ENCODE measurements at places on chromosomes 11 and 22. TPM values are rescaled to one million over a fixed set of nuclear protein-coding genes. Genes with fewer than 3 reads are reported as not detected.

The MAFF gene
- 6.0 TPM for total RNA-seq

The SC5D gene
- 55.9 TPM for total RNA-seq

The OR4C16 gene
- total RNA-seq = not detected

The SDF2L1 gene
- 19.3 TPM for total RNA-seq

The FIBIN gene
- total RNA-seq = 14.7 TPM

The WNT7B gene
- 0.23 TPM for total RNA-seq

The EED gene
- total RNA-seq = 42.9 TPM

The OR52H1 gene
- 0.51 TPM for total RNA-seq

The PRG3 gene
- not detected for total RNA-seq

The KDM4D gene
- 2.6 TPM for total RNA-seq

The MS4A1 gene
- 0.53 TPM for total RNA-seq

The OR8G5 gene
- total RNA-seq = not detected

The TRIM77 gene
- not detected for total RNA-seq

GRCh38 chr11:255176-255575, 18.4 kb downstream of the PSMD13 start:
- ATAC-seq = no peak

- no peak for ATAC-seq
Measured at GRCh38 chr11:115311949-115312348, 192.3 kb downstream of the CADM1 start.

GRCh38 chr11:131037873-131038272, 121.6 kb upstream of the SNX19 start:
- ATAC-seq = no peak

GRCh38 chr11:73012121-73012863, 129.8 kb downstream of the FCHSD2 start:
- no peak for ATAC-seq

DNA sequence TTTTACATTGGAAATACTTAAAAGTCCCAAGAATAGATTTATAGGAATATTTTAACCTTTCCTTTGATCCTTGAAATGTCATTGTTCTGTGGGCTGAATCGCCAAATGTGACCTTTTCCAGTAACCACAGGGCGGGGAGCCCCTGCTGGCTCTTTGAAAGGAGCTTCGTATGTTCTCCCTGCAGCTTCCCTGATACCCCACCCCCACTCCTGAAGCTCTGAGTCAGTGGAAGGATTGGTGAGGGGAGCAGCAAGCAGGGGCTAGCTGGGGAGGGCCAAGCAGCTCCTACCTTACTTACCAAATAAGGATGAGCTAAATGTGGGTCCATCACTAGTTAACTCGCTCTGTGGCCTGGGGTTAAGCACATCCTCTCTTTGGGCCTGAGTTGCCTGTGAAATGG, 87.7 kb downstream of the CHST1 start:
- no peak for ATAC-seq

- no peak for ATAC-seq
Measured at GRCh38 chr11:66619080-66619554, 2.7 kb downstream of the RBM14 start.

DNA sequence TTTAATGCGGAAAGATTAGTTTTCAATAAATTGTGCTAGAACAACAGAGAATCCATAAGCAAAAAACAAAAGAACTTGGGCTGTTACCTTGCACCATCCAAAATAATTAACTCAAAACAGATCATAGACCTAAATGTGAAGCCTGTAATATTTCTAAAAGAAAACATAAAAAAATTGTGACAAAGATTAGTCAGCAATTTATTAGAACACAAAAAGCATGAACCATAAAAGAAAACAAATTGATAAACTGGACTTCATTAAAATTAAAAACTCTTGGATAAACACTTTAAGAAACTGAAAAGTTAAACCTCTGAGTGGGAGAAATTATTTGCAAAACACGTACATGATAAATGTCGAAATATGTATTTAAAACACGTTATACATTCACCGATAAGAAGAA, 21.5 kb downstream of the DDI1 start:
- ATAC-seq = no peak

- no peak for ATAC-seq
Measured at GRCh38 chr11:127986073-127986472, 601.3 kb downstream of the ETS1 start.

- ATAC-seq = no peak
Measured at GRCh38 chr11:103364687-103365086, 255.5 kb downstream of the DYNC2H1 start.

GRCh38 chr11:57421805-57422204, 5.1 kb downstream of the SLC43A3 start:
- ATAC-seq = no peak

- no peak for ATAC-seq
Measured at GRCh38 chr11:19956228-19956627, 204.0 kb downstream of the DBX1 start.

GRCh38 chr22:37161443-37161842, 11.7 kb upstream of the IL2RB start:
- ATAC-seq = peak; percentile 23

DNA sequence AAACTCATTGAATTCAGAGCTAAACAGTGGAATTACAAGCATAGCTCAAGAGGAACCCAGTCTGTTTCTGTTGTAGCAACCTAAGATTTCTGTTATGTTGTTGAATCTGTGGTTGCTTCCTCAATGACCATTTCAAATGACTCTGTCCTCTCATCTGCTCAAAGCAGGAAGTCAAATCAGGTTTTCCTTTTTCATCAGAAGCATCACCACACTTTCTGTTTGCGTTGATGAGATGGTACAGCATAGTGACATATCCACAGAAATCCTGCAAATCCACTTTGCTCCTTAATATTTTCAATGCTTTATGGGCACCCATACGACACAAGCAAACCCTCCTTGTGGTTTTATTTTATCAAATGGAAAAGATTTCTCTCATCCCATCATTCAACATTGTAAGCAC, 12.6 kb upstream of the UCP2 start:
- ATAC-seq = no peak

DNA sequence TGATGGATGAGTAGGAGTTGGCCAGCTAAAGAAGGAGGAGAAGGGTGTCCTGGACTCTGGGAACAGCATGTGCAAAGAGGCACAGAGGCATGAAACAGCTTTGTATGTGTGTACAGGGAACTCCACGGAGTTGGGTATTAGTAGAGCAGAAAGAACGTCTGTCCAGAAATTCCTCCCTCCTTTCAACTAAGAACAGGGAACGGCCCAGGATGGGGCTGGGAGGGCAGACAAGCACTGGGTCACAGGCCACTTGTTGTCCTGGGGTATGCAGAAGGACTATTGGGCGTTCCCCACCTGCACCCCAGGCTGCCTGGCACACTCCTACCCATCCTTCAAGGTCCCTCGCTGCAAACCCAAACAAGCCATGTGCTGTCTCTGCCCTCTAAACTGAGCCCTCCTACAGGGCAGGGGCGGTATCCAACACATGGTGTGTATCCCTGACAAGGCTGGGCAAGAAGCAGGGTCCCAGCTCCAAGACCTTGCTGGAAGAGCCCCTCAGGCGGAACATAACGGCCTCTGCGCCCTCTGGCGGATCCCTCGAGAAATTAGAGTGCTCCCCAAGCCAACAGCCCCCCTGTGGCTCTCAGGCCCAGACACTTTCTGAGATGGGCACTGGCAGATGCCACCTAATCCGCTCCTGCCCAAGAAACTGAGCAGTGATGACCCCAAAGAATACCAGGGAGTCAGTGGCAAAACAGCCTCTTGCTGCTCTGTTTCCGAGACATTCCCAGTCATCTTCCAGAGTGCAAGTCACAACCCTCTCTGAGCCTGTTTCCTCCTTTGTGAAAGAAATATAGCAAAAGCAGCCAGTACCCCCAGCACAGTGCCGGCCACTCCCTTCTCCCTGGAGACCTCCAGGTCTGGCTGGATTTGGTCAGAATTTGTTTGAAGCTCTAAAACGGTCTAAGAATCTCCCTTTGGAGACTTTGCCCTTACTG, 1.6 kb upstream of the ELFN2 start:
- ATAC-seq = peak; percentile 8

GRCh38 chr22:19571207-19571795, 47.1 kb upstream of the CLDN5 start:
- no peak for ATAC-seq

GRCh38 chr11:120708511-120709183, 197.1 kb downstream of the GRIK4 start:
- no peak for ATAC-seq

GRCh38 chr22:36928786-36929535, 15.5 kb downstream of the CSF2RB start:
- ATAC-seq = no peak

GRCh38 chr11:29328961-29329441, 687.8 kb downstream of the KCNA4 start:
- peak; percentile 79 for ATAC-seq

GRCh38 chr22:44534335-44534734, 36.3 kb upstream of the RTL6 start:
- ATAC-seq = no peak

DNA sequence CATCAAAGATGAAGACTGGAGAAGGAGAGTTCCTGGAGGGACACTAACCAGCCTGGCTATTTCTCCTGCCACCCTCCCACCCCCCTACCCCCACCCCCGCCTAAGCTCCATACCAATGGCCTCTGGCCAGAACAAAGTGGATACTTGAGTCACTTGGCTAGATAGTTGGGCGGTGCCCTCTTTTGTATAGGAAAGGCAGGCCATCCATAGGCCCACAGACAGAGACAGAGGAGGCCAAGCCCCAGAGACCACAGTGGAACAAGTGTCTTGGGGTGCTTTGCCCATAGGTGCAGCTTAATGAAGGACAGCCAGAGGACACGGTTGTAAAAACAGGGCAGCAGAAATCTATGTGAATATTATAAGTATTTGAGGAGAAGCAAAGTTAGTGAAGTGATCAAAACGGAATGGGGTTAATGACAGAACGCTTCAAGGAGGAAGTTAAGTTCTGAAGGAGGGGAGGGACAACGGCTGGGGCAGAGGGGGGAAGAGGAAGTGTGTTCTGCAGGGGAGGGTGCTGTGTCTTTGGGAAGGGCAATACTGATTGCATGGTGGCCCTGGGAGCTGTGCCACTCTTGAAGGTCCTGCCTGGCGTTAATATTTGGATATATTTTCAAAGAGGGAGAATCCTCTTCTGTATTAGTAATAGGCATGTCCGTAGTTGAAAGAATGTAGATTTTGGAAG, 32.7 kb downstream of the FLI1 start:
- peak; percentile 62 for ATAC-seq

- peak; percentile 75 for ATAC-seq
Measured at GRCh38 chr11:44309478-44310205, at the start of gene ALX4. ALX4 (minus strand) TSS chr11:44310139; CDS start chr11:44310062, 77 bp downstream.

- no peak for ATAC-seq
Measured at GRCh38 chr11:27459191-27459590, 13.4 kb downstream of the LGR4 start.

- no peak for ATAC-seq
Measured at GRCh38 chr22:27538666-27539065, 262.9 kb downstream of the MN1 start.

Data from motor neuron (in vitro differentiated cells).